Caco-2 (cell line): ENCODE measurements at places on chromosomes 12 and 14.

- peak; percentile 77 for DNase-seq
Observed at GRCh38 chr14:56004786-56005185, 113.4 kb upstream of the PELI2 start.

- no peak for DNase-seq
Observed at GRCh38 chr12:128661226-128661569, 162.6 kb downstream of the SLC15A4 start.

- no peak for DNase-seq
Observed at GRCh38 chr14:61125867-61126572, 145.0 kb downstream of the SLC38A6 start.

DNA sequence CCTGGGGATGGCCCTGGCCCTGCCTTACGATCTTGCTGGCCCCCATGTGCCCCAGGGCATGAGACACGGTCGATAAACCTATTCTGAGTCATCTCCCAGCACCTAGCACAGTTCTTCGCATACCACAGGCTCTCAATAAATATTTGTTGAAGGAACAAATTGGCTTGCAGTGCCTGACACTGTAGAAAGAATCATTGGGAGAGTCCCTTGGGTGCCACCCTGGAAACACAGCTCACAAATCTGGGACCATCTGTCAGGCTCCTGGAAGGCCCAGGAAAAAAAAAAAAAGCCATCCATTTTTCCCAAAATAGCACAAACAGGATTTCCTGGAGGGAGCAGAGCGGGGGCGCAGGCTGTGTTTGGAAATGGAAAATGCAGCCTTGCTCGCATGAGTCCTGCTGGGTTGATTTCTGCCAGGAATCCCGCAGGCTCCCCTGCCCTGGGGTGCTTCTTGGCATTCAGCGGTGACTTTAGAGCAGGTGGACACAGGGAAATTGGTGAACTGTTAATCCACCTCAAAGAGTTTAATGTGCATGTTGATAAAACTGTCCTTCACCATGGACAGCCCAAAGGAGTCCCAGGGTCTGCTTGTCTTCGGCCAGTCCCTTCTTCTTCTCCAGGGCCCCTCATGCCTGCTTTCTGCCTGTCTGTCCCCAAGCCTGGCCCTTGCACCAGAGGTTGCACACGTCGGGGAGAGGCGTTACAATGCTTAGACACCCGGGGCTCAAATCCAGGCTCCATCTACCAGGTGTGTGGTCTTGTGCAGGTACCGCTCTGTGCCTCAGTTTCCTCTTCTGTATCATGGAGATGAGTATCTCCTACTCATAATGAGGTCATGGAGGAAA is 106.1 kb upstream of the RFLNA start:
- peak; percentile 83 for DNase-seq

- DNase-seq = no peak
Observed at GRCh38 chr14:88488081-88488480, 66.7 kb downstream of the PTPN21 start.

DNA sequence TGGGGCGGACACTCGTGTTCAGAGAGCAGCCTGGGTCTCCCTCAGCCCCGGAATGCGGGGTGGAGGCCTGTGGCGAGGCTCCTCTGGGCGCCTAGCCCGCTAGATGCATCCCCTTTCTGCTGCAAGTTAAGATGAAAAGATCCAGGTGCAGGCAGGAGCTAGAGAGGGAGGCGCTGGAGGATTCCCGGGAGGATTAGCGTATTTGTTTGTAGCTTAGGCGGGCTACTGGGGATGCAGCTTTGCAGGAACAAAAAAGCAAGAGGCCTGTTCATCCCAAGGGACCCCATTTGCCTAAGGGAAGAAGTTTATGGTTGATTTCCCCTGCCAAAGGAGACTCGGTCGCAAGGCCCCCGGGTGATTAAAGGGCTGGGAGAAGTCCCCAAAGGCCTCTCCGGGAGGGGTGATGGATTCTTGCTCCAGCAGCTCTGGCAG is 824 bp downstream of the CCDC177 start:
- peak; percentile 64 for DNase-seq

- peak; percentile 88 for DNase-seq
Observed at GRCh38 chr14:67674480-67675218, at the start of gene VTI1B. Gene VTI1B, minus strand, starts transcription at chr14:67674632. Its CDS starts 143 bp downstream, at chr14:67674489.
